ENCODE measurements at places on chromosomes 1 and 21.
A peak's percentile ranks its signal among the peaks of the same experiment; 100 is the strongest.

- DNase-seq: no peak
These were observed 41.5 kb downstream of the CBS start for GRCh38 chr21:43034101-43034500.

DNA sequence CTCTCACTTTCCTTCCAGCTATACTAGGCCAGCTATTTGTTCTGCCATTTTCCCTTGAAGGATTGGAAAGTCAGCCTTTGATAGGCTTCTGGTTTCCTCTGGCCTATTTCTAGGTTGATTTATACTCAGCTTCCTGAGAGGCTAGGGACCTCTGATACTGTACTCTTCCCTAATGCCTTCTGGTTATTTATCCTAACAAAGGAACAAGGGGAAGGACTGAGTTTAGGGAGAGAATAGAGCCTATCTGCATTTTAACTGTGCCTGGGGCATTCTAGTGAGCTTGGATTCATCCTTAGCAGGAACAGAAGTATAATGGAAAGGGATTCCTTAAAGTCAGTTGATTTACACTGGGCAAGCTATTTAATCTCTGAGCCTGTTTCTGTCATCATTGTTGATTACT lies 11.8 kb upstream of the TMEM39B start:
- no peak for DNase-seq

DNA sequence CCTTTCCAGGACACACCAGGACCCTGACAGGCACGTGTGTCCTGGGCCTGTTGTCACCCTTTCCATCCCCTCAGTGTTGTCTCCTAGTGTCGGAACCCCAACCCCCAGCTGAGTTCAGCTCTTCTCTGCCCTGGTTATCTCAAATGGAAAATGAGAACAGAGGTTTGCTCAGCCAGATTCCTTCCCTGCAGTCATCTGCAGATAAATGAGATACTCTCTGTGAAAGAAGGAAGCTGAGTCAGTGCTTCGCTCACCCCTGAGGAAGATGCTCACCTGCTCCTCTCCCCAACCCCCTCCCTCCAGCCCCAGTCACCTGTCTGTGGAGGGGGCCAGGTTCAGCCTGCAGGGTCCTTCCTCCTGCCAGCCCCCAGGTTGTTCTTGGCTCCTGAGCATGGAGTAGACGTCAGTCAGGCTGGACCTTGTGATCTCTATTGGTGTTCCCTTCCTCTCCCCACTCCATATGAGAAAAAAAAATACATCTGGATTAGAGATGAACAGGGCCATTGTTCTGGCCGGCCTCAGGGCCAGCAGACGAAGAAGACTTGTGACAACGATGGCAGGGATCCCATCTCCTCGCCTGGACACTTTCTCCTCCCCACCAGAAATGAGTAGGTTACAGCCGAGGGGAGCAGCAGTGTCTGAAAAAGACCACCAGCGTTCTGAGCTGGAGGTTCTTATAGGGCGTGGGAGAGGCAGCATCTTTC lies 20.9 kb downstream of the PHGDH start:
- DNase-seq: no peak

GRCh38 chr1:219317762-219318353 lies 144.2 kb downstream of the LYPLAL1 start:
- peak; percentile 11 for DNase-seq

GRCh38 chr1:67888216-67889106 lies 55.2 kb upstream of the GNG12 start:
- DNase-seq: no peak

DNA sequence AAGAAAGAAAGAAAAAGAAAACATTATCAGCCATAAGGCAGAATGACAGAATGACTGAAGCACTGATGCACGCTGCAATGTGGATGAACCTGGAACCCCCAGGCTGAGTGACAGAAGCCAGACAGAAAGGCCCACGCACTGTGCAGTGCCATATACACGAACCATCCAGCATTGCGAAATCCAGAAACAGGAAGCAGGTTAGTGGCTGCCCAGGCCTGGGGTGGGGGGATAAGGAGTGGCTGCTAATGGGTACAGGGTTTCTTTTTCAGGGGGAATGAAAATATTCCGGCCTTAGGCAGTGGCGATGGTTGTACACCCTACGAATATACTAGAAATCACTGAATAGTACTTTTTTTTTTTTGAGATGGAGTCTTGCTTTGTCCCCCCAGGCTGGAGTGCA lies 57.0 kb downstream of the CHD5 start:
- no peak for DNase-seq

DNA sequence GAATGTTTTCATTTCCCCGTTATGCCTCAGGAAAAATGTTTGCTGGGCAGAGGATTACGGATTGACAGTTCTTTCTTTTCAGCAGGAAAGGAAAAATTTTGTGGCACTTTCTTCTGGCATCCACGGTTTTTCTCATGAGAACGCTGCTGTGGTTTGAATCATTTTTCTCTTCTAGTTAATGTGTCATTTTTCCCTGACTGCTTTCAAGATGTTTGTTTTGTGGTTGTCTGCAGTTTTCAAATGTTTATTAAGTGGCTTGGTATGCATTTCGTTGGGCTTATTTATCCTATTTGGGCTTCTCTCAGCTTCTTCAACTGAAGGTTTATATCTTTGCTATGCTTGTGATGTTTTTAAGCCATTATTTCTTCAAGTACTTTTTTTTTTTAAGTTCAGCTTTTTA lies 359.0 kb downstream of the RGS7 start:
- no peak for DNase-seq

GRCh38 chr1:42385283-42385682 lies 4.7 kb downstream of the RIMKLA start:
- no peak for DNase-seq

GRCh38 chr1:54453022-54453421 lies 46.8 kb upstream of the SSBP3 start:
- no peak for DNase-seq

DNA sequence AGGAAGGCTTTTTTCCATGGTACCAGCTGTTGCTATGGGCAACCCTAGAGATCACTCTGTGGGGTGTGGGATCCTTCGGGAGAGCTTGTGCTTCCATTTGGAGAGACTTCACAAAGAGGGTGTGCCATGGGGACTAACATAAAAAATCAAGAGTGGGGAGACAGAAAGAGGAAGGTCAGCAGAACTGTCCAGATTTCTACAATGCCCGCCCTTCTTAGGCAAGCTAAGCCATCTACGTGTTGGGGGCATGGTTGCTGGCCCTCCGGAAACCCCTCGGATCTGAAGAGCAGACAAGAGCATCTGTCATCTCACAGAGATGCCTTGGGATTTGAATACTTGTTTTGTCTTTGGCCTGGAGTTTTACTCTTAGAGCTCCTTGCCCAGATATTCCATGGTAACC lies 83.9 kb upstream of the ZNF648 start:
- DNase-seq: no peak

- no peak for DNase-seq
These were observed 8.8 kb upstream of the PIGC start for GRCh38 chr1:172452536-172453152.

DNA sequence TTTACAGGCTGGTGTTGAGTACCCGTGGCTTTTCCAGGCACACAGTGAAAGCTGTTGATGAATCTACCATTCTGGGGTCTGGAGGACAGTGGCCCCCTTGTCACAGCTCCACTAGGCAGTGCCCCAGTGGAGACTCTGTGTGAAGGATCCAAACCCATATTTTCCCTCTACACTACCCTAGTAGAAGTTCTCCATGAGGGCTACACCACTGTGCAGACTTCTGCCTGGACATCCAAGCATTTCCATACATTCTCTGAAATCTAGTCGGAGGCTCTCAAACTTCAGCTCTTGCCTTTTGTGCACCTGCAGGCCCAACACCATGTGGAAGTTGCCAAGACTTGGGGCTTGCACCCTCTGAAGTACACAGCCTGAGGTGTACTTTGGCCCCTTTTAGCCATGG lies 227.8 kb downstream of the BACH1 start:
- no peak for DNase-seq

DNA sequence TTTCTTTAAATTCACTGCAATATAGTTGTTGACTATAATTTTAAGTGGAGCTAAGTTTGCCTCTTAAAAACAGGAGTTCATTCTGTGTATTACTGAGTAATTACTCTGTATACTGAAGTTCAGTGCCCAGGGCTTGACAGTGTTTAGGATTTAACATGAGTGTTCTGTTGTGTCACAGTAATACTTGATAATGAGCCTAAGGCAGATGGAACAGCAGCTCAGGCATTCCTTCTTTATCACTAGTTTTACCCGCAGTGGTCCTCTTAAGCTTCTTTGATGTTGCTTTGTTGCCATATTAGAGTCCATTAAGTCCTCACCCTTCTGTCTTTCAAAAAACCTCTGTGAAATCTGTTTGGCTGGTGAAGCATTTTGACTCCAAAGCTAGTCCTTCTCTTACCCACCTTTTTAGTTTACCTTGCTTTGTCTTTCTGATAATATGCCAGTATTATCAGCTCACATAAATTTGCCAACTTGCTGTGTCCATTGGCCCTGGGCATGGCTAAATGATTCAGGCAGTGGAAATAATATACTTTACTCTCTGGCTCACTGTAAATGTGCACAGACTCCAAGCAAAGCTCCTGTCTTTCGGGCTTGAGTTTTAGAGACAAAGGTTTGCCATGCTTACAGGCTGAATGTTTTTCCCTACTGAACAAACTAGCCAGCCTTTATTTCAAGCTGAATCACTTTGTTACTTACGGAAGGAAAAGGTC lies 17.7 kb downstream of the HIPK1 start:
- no peak for DNase-seq

GRCh38 chr1:153728305-153729066 lies 636 bp downstream of the INTS3 start:
- peak; percentile 58 for DNase-seq

GRCh38 chr1:62784509-62785365 lies 805 bp downstream of the ATG4C start:
- DNase-seq: no peak

DNA sequence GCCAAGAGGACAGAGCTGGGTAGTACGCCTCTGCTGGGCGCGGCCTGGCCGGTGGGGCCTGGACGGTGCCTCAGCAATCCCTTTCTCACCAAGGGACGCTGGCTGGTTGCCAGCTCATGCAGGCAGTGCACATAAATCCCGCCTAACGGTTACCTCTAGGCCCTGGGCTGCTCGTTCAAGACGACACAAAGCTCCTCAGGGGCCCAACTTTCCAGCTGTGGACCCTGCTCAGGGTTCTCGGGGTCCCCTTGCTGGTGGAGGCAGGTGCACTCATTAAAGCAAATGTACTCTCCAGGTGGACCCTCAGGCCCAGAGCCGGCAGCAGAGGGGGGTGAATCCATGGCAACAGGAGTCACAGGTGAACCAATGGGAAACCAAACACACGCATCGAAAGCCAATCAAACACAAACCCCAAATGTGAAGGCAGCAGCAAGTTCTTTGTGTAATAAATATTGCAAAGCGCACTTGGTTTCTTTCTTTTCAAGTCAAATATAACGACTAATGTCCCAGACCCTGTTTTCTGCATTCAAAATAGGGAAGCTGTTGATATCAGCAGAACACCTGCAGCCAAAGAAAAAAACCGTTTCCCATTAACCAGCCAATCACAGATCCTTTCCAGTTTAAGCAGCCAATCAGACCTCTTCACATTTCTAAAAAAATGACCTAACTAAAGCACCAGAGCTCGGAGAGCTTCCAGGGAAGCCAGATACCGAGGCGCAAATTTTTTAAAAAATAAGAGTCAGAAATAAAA lies 26.1 kb upstream of the CLSTN1 start:
- peak; percentile 62 for DNase-seq

DNA sequence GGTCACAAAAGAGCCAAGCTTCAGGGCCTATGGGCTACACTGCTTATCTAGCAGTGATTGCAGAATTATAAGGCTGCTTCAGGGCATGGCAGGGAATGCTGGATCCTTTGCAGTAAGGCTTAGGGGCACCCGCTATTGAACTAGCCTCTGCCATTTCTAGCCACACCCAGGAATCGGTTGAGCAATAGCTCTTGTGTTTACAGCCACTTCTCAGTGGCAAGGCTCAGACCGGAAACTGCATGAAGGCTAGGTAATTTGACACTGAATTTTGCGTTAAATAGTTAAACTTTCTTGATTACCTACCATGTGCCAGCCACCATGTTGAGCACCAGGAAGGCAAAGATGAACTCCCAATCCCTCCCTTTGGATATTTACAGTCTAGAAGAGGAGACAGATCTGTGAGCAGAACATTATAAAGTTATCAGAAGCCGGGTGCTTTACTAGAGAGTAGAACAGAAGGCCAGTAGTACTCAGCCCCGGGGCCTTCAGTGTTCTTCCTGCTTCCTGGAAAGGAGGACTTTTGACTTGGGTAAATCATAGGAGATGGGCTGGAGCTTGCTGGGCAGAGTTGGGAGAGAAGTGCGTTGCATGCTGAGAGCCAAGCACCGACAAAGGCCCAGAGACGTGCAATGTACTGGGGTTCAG lies 98.6 kb upstream of the LPGAT1 start:
- peak; percentile 32 for DNase-seq

GRCh38 chr21:42942244-42942643 lies 16.8 kb upstream of the ERVH48-1 start:
- no peak for DNase-seq

- no peak for DNase-seq
These were observed 27.2 kb downstream of the SYT6 start for GRCh38 chr1:114126261-114127095.

- no peak for DNase-seq
These were observed 390.7 kb upstream of the ZP4 start for GRCh38 chr1:238281418-238281817.

- DNase-seq: no peak
These were observed 167.4 kb upstream of the PRMT6 start for GRCh38 chr1:106889059-106889458.

GRCh38 chr1:183552441-183552840 lies 37.8 kb downstream of the NCF2 start:
- no peak for DNase-seq

- DNase-seq: no peak
These were observed 35.5 kb upstream of the ATP1B1 start for GRCh38 chr1:169070958-169071357.

GRCh38 chr1:50208315-50208714 lies 99.6 kb downstream of the ELAVL4 start:
- DNase-seq: no peak

DNA sequence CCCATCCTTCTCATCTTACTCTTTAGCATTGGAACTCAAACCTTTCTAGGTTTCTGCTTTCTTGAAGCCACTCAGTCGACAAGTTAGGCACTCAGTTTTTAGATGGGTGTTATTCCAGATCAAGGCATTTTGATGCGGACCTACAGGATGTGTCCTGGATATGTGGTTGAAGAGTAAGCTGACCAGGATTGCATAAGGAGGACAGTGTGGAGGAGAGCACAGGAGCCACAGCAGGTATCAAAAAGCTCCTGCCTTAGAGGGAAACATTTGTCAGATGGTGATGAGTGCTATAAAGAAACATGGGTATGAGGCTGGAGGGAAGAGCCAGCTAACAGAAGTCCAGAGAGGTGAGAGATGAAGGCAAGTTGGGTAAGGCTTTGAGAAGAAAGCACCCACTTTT lies 33.9 kb upstream of the OPRD1 start:
- no peak for DNase-seq

- peak; percentile 44 for DNase-seq
These were observed 11.0 kb downstream of the PRDM15 start for GRCh38 chr21:41868062-41868710.

DNA sequence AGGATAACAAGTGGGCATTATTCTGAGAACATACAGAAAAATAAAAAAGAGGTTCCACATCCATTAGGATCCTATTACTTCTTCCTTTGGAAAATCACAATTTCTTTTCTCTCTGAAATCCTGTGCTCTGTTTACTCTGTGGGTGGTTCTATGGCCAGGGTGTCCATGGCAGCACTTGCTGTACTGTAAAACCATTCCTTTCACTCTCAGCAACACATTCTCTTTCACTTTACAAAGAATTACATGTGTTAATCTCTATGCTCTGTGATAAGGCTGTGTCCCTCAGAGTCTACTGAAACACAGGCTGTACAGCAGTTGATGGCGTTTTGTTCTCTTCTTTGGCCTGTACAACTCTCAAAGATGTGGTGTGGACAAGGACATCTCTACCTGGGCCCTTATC lies 524.1 kb downstream of the PTBP2 start:
- no peak for DNase-seq
